ENCODE measurements at places on chromosomes 11 and 22. TPM values are rescaled to one million over a fixed set of nuclear protein-coding genes. Genes with fewer than 3 reads are reported as not detected.

CCDC89 gene
- 2.0 TPM for total RNA-seq

ZBTB16 gene
- 12.7 TPM for total RNA-seq

PRAME gene
- total RNA-seq: not detected

SLC16A8 gene
- not detected for total RNA-seq

C11orf16 gene
- total RNA-seq: not detected

- no peaks in the 10 kb centered on the region for H3K4me1 ChIP-seq
- DNase-seq: peak; percentile 19
- H3K4me3 ChIP-seq: no peak overlapping the region
- no peaks in the 10 kb centered on the region for H3K27me3 ChIP-seq
- H3K27ac ChIP-seq: no peak overlapping the region
- no peaks in the 10 kb centered on the region for H3K36me3 ChIP-seq
Measured at GRCh38 chr11:112837162-112837826, 123.9 kb upstream of the NCAM1 start.

DNA sequence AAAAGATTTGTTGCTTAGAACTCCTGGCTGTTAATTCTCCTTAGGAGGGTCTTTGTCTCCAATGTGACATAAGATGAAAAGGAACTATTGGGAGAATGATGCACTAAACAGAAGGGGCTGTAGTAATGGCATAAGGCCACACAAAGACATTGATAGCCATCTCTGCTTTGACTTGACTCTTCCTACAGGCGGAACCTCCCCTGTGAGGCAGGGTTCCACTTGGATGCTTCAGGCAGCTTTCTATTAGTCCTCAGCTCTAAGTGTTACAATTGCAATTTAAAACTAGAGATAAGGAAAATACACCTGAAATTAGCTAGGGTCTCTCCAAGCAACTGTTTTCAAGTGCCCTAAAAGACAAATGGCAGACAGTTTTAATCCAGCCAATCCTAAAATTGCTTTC is 391.6 kb upstream of the CCDC90B start:
- H3K4me1 ChIP-seq: peaks cover 28% of the 10 kb centered on the region
- H3K4me3 ChIP-seq: no peak overlapping the region
- H3K27me3 ChIP-seq: no peaks in the 10 kb centered on the region
- H3K27ac ChIP-seq: no peak overlapping the region
- DNase-seq: no peak
- H3K36me3 ChIP-seq: no peaks in the 10 kb centered on the region

- no peaks in the 10 kb centered on the region for H3K4me1 ChIP-seq
- no peak overlapping the region for H3K27ac ChIP-seq
- no peak overlapping the region for H3K4me3 ChIP-seq
- no peaks in the 10 kb centered on the region for H3K36me3 ChIP-seq
Measured at GRCh38 chr11:24234822-24235508, 261.9 kb upstream of the LUZP2 start.

DNA sequence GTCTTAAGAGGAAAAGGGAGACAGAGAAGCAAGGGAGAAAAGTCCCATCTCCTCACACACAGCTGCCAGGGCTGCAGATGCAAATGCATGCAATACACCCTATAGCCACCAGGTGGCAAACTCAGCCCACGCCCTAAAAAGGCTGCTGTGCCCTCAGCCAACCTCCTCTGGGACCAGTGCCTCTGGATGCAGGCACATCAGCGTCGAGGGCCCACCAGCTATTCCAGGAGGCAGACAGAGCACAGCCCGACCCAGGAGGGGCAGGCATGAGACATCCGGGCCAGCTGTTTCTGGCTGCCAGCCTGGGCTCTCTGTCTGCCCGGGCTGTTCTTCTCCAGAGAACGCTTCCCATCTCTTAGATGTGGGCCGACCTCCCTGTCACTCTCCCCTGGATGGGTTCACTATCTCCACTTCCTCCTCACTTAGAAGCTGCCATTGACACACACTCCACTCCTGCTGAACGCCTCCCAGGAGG is 39.7 kb downstream of the TPBGL start:
- H3K4me1 ChIP-seq: peaks cover 34% of the 10 kb centered on the region
- peak; percentile 86 for DNase-seq
- H3K4me3 ChIP-seq: no peak overlapping the region

DNA sequence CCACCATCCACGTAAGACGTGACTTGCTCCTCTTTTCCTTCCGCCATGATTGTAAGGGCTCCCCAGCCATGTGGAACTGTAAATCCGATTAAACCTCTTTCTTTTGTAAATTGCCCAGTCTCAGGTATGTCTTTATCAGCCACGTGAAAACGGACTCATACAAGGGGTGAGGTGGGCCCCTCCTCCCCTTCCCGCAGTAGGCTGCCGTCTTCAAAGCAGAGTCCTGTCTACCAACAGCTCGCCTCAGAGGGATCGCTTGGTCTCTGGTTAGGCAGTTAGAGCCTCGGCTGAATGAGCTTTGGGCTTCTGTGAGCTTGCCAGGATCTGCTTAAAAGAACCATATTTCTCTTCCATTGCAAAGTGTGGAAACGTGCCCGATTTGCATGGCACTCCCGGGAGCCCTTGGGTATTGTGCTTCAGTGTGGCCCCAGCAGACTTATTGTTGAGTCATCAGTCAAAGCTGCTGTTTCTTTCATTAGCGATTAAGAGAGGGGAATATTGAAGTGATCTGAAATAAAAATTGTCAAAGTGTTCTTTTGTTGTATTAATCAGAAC is 338.3 kb downstream of the TBC1D22A start:
- peaks cover 2% of the 10 kb centered on the region for H3K36me3 ChIP-seq
- H3K27me3 ChIP-seq: no peaks in the 10 kb centered on the region
- peaks cover 47% of the 10 kb centered on the region for H3K4me1 ChIP-seq
- H3K4me3 ChIP-seq: no peak overlapping the region

DNA sequence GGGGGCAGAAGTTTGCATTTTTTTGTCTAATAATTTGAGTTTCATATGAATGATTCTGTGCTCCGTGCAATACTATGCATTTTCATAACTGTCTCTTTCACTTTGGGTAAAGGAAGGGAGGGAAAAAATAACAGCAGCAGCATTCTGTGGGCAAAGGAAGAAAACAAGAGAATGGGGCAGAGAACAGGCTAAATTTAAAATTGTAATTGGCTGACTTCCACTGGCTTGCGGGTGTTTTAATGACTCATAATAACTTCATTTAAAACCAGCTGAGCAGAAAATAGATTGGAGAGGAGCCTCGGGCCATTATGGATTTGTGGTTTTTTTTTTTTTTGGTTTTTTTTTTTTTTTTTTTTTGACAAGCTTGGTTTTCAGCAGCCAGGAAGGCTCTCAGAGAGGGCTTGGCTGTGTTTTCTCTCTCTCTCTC is 107.4 kb downstream of the ZBTB16 start:
- no peak overlapping the region for H3K27ac ChIP-seq
- H3K4me1 ChIP-seq: peaks cover 10% of the 10 kb centered on the region
- DNase-seq: no peak
- H3K36me3 ChIP-seq: 0 out of 2 replicates have a peak, but pooled peaks cover under 1% of the 10 kb centered on the region
- H3K27me3 ChIP-seq: no peaks in the 10 kb centered on the region

- no peaks in the 10 kb centered on the region for H3K36me3 ChIP-seq
- H3K27me3 ChIP-seq: no peaks in the 10 kb centered on the region
- no peak for DNase-seq
- H3K27ac ChIP-seq: no peak overlapping the region
Measured at GRCh38 chr11:75474240-75474639, 41.2 kb upstream of the KLHL35 start.

GRCh38 chr11:107719073-107719472 is 7.2 kb upstream of the SLN start:
- no peak overlapping the region for H3K27ac ChIP-seq
- DNase-seq: no peak
- H3K4me1 ChIP-seq: peaks cover 6% of the 10 kb centered on the region

- no peak overlapping the region for H3K4me3 ChIP-seq
- H3K4me1 ChIP-seq: peaks cover 45% of the 10 kb centered on the region
- H3K27ac ChIP-seq: no peak overlapping the region
- no peaks in the 10 kb centered on the region for H3K27me3 ChIP-seq
- DNase-seq: peak; percentile 64
Measured at GRCh38 chr11:75496305-75496752, 29.4 kb downstream of the GDPD5 start.

GRCh38 chr22:23583153-23583552 is 3.1 kb upstream of the IGLL1 start:
- H3K4me1 ChIP-seq: no peaks in the 10 kb centered on the region
- no peak overlapping the region for H3K27ac ChIP-seq
- no peaks in the 10 kb centered on the region for H3K36me3 ChIP-seq
- no peaks in the 10 kb centered on the region for H3K27me3 ChIP-seq

GRCh38 chr11:12074529-12075195 is 35.7 kb upstream of the MICAL2 start:
- no peak overlapping the region for H3K27ac ChIP-seq
- no peak overlapping the region for H3K4me3 ChIP-seq
- H3K36me3 ChIP-seq: no peaks in the 10 kb centered on the region
- H3K27me3 ChIP-seq: no peaks in the 10 kb centered on the region
- peaks cover 35% of the 10 kb centered on the region for H3K4me1 ChIP-seq

DNA sequence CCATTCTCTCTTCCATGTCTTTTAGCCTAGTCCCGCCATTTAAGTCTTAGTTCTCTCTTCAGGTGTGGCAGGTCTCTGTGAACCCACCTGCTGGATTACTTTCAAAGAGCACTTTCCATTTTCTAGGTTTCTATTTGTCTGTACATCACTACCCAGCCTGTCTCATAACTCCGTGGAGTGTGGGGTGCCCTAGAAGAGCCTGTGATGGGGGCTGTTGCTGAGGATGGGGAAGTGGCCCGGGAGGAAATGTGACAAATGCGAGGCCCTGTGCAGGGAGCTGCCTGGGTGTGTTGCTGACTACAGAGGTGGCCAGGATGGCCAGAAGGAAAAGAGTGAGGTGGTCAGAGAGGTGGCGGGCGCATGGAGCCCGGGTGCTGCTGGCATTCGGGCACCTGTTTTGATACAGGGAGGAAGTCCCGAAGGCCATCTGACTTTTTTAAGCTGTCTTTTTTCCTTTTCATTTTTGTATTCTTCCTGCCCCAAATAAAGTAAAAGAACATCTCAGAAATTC is 10.7 kb downstream of the DGCR8 start:
- H3K27me3 ChIP-seq: no peaks in the 10 kb centered on the region
- H3K4me3 ChIP-seq: no peak overlapping the region
- no peak for DNase-seq
- H3K36me3 ChIP-seq: peaks cover 11% of the 10 kb centered on the region
- no peaks in the 10 kb centered on the region for H3K4me1 ChIP-seq
- H3K27ac ChIP-seq: no peak overlapping the region

GRCh38 chr11:61049063-61049377 is 53.3 kb upstream of the CD5 start:
- no peak overlapping the region for H3K4me3 ChIP-seq
- H3K27ac ChIP-seq: no peak overlapping the region

- H3K27me3 ChIP-seq: no peaks in the 10 kb centered on the region
- no peak overlapping the region for H3K27ac ChIP-seq
- H3K36me3 ChIP-seq: no peaks in the 10 kb centered on the region
- no peak overlapping the region for H3K4me3 ChIP-seq
Measured at GRCh38 chr11:122633219-122633829, 22.2 kb upstream of the UBASH3B start.

- DNase-seq: peak; percentile 9
- H3K4me3 ChIP-seq: no peak overlapping the region
- no peaks in the 10 kb centered on the region for H3K36me3 ChIP-seq
- H3K4me1 ChIP-seq: no peaks in the 10 kb centered on the region
- peak overlapping the region; percentile 43 for H3K27ac ChIP-seq
Measured at GRCh38 chr11:116211147-116211546, 561.6 kb downstream of the BUD13 start.

Data from Caco-2 (cell line).